Aorta (tissue), 5 donors: ENCODE measurements at places on chromosomes 3 and 15. TPM values are rescaled to one million over a fixed set of nuclear protein-coding genes. Genes with fewer than 3 reads are reported as not detected.

The CCR3 gene
- total RNA-seq = not detected

The STT3B gene
- 92.3 TPM for total RNA-seq

The RTP1 gene
- total RNA-seq = 0.48 TPM

The SUSD5 gene
- 230 TPM for total RNA-seq

The SMCO1 gene
- total RNA-seq = not detected

DNA sequence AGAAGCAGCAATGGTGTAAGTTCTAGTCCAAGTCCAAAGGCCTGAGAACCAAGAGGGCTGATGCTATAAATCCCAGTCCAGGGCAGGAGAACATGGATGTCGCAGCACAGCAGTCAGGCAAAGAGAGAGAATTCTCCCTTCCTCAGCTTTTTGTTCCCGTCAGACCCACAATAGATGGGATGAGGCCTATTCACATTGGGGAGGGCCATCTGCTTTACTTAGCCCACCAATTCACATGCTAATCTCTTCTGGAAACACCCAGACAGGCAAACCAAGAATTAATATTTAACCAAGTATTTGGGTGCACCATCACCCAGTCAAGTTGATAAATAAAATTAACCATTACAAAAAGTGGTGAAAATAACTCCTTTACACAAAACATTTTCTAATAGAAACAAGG is 511.7 kb upstream of the UBE2E2 start:
- H3K4me3 ChIP-seq = no peak overlapping the region
- DNase-seq = no peak
- H3K27ac ChIP-seq = no peak overlapping the region
- no peaks in the 10 kb centered on the region for H3K36me3 ChIP-seq
- no peaks in the 10 kb centered on the region for H3K27me3 ChIP-seq

DNA sequence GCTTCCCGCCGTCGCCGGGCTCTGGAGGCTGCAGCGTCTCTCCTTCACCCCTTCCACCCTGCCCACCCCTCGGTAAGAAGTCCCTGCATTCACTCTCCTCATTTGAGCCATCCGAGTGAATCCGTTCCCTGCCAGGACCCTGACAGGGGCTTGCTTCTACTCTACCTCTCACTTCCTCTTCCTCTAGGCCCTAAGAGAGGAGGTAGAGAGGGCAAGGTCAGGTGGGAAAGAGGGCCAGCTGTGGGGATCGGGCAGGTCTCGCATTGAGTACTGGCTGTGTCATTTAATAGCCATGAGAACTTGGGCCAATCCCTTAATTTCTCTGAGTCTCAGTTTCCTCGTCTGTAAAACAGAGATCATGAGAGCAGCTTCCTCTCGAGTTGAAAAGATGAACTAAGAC is 283.6 kb downstream of the UACA start:
- no peak overlapping the region for H3K4me3 ChIP-seq
- DNase-seq = peak; percentile 9
- no peaks in the 10 kb centered on the region for H3K27me3 ChIP-seq
- no peak overlapping the region for H3K27ac ChIP-seq
- H3K4me1 ChIP-seq = no peaks in the 10 kb centered on the region

- H3K4me3 ChIP-seq = no peak overlapping the region
- no peak overlapping the region for H3K27ac ChIP-seq
- DNase-seq = no peak
- H3K27me3 ChIP-seq = no peaks in the 10 kb centered on the region
- no peaks in the 10 kb centered on the region for H3K36me3 ChIP-seq
Observed at GRCh38 chr3:136626493-136626892, 125.7 kb downstream of the STAG1 start.

- H3K36me3 ChIP-seq = no peaks in the 10 kb centered on the region
- no peak for DNase-seq
- H3K27me3 ChIP-seq = no peaks in the 10 kb centered on the region
- no peak overlapping the region for H3K27ac ChIP-seq
Observed at GRCh38 chr15:40806672-40807027, 239 bp upstream of the ZFYVE19 start.

DNA sequence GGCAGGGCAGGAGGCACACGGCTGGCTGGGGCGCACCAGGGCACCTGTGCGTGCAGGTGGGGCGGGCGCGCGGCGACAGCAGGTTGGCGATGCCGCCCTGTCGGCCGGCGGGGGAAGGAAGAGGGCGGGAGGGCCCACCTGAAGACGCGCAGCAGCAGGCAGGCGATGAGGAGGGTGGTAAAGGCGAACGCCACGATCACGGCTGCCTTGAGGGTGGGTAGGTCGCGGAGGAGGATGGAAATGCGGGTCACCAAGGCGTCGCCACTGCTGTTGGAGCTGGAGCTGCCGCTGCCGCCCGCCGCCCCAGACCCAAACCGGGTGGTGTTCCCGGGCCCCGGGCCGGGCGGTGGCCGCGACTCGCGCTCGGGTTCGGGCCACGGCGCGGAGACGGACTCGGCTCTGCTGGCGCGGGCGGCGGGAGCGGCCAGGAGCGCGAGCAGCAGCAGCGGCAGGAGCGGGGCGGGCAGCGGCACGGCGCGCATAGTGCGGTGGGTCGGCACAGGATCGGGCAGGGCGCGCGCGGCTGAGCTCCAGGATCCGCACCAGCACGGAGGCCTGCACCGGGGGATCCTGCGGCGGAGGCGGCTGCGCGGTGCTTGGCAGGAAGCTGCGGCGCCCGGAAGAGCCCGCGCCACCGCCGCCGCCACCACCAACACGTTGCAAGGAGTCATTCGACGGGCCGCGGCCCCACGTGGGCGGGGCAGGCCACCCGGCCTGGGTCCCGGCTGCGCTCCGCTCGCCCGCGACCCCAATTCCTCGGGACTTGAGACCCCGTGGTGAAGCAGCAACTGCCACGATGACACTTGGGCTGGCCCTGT is at the start of gene FAM174B:
FAM174B (minus strand) TSS at position 598 of the 818 bp plus-strand sequence.
- no peaks in the 10 kb centered on the region for H3K36me3 ChIP-seq
- peak; percentile 88 for DNase-seq
- no peak within 1 kb of the TSS for H3K27ac ChIP-seq
- no peaks in the 10 kb centered on the region for H3K4me1 ChIP-seq
- H3K4me3 ChIP-seq = peak within 1 kb of the TSS; percentile 64

- no peak overlapping the region for H3K4me3 ChIP-seq
- H3K36me3 ChIP-seq = no peaks in the 10 kb centered on the region
- no peaks in the 10 kb centered on the region for H3K27me3 ChIP-seq
- no peak for DNase-seq
- no peak overlapping the region for H3K27ac ChIP-seq
Observed at GRCh38 chr15:69685512-69686452, 233.2 kb downstream of the RPLP1 start.

DNA sequence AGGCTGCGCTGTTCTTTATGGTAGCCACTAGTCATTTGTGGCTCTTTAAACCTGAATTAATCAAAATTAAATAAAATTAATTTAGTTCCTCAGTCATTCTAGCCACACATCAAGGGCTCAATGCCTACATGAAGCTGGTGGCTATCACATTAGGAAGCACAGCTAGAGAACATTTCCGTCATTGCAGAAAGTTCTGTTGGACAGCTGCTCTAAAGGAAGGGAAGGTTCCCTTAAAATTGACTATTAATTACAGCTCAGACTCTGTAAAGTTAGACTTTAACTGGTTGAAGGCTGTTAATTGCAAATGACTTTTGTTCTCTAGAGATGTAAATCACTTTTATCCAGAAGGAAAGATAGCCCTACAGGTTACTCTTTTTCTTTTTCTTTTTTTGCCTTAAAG is 202.7 kb upstream of the ADAMTS9 start:
- H3K4me3 ChIP-seq = no peak overlapping the region
- no peak for DNase-seq
- H3K36me3 ChIP-seq = no peaks in the 10 kb centered on the region
- no peak overlapping the region for H3K27ac ChIP-seq
- no peaks in the 10 kb centered on the region for H3K27me3 ChIP-seq

GRCh38 chr3:61615643-61616042 is 54.3 kb downstream of the PTPRG start:
- no peak overlapping the region for H3K27ac ChIP-seq
- no peaks in the 10 kb centered on the region for H3K27me3 ChIP-seq
- no peak overlapping the region for H3K4me3 ChIP-seq
- no peak for DNase-seq
- H3K4me1 ChIP-seq = peaks cover 3% of the 10 kb centered on the region

DNA sequence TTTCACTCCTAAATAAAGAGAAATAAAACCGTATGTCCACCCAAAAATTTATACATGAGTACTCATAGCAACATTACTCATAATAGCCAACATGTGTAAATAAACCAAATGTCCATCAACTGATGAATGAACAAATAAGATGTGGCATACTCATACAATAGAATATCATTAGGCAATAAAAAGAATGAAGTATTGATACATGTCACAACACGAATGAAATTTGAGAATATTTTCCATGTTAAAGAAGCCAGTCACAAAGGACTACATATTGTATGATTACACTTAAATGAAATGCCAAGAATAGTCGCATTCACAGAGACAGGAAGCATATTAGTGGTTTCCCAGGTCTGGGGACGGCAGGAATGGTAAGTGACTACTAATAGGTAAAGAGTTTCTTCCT is 869.2 kb downstream of the IGSF11 start:
- no peak for DNase-seq
- H3K27ac ChIP-seq = no peak overlapping the region
- H3K27me3 ChIP-seq = no peaks in the 10 kb centered on the region
- no peak overlapping the region for H3K4me3 ChIP-seq

DNA sequence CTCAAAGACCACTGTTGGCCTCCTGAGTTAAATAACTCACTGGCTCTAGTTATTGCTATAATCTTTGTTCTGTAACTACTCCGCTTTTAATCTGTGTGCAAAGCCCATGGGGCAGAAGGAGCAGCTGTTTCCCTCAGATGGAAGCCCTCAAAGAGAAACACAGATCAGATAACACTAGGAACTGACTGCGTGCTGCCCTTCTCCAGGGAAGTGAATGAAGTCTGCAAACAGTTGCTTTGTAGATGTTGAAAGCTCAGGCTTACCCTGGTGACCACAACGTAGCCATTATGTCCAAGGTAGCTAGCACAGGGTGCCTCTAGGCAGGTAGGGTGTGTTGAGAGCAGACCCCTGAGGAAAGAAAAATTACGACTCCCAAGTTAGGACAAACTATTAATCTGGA is 152.3 kb upstream of the STAC start:
- no peaks in the 10 kb centered on the region for H3K27me3 ChIP-seq
- no peak overlapping the region for H3K4me3 ChIP-seq
- H3K36me3 ChIP-seq = no peaks in the 10 kb centered on the region
- H3K4me1 ChIP-seq = no peaks in the 10 kb centered on the region
- no peak for DNase-seq

DNA sequence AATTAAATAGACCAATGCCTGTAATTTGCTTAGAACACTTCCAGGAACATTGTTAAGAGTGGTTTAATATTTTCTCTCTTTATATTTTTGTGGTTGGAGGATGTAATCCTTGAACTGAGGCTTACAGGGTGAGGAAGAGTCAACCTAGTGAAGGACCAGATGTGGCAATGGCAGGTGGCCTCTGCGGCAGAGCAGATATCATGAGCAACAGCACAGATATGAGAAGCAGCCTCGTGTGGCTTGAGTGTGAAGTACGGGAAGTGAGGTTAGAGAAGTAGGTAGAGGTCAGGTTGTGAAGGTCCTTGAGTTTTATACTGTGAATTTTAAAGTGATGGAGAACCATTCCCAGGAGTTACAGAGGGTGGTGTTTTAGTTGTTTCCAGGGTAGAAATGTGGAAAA is 417.6 kb upstream of the SUCLG2 start:
- H3K4me1 ChIP-seq = no peaks in the 10 kb centered on the region
- no peaks in the 10 kb centered on the region for H3K36me3 ChIP-seq
- H3K27me3 ChIP-seq = no peaks in the 10 kb centered on the region
- H3K27ac ChIP-seq = no peak overlapping the region
- H3K4me3 ChIP-seq = no peak overlapping the region
- DNase-seq = no peak

DNA sequence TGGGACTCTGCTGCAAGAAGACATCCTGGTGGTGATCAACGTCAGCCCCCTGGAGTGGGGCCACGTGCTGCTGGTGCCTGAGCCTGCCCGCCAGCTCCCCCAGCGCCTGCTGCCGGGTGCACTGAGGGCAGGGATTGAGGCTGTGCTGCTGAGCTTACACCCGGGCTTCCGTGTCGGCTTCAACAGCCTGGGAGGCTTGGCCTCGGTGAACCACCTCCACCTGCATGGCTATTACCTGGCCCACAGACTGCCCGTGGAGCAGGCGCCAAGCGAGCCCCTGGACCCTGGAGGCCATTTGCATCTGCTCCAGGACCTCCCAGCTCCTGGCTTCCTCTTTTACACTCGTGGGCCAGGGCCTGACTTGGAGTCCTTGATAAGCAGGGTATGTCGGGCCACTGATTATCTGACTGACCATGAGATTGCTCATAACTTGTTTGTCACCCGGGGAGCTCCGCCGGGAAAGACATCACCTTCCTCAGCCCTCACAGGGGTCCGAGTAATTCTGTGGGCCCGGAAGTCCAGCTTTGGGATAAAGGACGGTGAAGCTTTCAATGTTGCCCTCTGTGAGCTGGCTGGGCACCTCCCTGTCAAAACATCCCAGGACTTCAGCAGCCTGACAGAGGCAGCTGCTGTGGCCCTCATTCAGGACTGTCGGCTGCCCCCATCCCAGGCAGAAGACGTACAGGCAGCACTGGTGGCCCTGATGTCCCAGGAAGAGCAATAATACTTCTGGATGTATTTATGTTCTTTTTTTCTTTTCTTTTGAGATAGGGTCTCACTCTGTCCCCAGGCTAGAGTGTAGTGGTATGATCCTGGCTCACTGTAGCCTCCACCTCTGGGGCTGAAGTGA is 7.6 kb downstream of the GDPGP1 start:
- no peaks in the 10 kb centered on the region for H3K36me3 ChIP-seq
- H3K4me1 ChIP-seq = no peaks in the 10 kb centered on the region
- H3K4me3 ChIP-seq = no peak overlapping the region

DNA sequence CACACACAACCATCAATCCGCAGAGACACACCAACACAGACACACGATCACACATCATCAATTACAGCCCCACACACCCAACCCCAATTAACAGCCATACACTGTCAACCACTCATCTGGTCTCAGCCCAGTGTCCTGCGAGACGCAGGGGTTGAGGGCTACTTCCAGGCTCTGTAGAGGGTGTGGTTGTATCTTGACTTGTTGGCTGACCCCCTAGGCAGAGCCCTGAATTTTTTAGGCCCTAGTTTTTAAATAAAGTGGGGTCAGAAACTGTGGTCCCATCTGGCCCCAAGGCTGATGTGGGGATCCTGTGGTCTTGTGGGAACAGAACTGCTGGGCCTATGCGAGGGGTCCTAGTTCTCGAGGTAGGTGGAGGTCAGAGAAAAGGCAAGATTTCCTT is 9.2 kb downstream of the VILL start:
- no peaks in the 10 kb centered on the region for H3K36me3 ChIP-seq
- H3K27ac ChIP-seq = no peak overlapping the region
- no peaks in the 10 kb centered on the region for H3K4me1 ChIP-seq
- DNase-seq = peak; percentile 53
- no peaks in the 10 kb centered on the region for H3K27me3 ChIP-seq

DNA sequence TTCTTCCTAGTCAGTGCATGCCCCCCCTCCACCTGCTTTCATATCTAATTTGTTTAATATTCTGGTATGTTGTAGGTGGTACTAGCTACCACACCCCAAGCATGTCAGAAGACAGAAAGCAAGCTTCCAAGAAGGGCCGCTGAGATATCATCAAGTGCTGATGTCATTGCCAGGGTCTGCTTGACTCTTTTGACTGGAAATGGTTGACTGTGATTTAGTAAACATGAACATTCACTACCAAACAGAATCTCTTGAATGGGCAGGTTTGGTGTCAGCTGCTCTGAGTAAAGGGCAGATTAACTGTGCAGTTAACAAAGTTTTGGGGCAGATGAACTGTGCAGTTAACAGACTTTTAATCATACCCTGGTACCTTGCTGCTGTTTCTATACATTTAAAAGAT is 244.2 kb upstream of the SATB1 start:
- H3K4me1 ChIP-seq = no peaks in the 10 kb centered on the region
- no peak for DNase-seq
- H3K27me3 ChIP-seq = no peaks in the 10 kb centered on the region
